ENCODE measurements at places on chromosomes 12 and 14. TPM values are rescaled to one million over a fixed set of nuclear protein-coding genes. Genes with fewer than 3 reads are reported as not detected.

DNA sequence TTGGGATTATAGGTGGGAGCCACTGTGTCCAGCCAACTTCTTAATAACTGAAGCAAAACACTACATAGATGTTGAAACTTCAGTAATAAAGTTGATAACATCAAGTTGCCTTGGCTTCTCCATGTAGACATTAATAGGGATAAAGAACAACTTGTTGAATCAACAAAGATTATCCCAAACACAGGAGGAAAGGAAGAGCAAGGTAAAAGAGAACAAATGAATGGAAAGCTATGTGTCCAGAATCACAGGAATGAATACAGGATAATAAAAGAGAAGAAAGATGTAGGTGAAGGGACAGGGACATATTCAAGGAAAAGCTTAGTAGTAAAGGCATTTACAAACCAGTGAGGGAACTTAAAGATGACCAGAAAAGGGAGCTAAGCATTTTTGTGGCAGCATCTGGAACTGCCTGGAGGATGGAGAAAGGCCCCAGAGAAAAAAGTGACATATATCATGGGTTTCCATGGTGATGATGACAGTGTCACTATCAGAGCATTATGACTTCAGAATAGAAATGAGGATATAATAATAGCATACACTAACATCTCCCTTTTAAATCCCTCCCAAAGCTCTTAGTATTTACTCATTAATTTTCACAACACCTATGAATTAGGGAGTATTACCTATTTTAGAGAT lies 24.0 kb upstream of the MDM1 start:
- H3K4me1 ChIP-seq, result peaks cover 11% of the 10 kb centered on the region
- no peaks in the 10 kb centered on the region for H3K27me3 ChIP-seq

DNA sequence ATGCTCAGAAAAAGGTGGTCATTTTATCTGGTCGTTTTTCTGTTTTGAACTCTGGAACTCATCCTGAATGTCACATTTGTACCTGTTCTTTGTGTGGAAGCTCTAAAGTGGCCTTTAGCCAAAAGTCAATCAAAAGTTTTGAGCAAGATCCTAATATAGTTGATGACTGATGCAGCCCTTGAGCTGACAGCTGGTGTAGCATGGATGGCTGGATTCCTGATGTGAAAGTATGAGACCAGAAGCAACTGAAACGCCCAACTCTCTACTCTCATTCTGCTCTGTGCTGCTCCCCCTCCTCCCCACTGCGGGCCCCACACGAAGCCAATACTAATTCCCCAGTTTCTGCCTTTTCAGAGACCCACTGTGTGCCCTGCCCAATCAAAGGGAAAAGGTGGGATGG lies 10.3 kb upstream of the MYH7 start:
- H3K36me3 ChIP-seq, result no peaks in the 10 kb centered on the region
- DNase-seq, result no peak
- no peak overlapping the region for H3K27ac ChIP-seq
- no peak overlapping the region for H3K4me3 ChIP-seq

CSRP2 gene
- total RNA-seq, result 76.4 TPM

ERG28 gene
- total RNA-seq, result 38.8 TPM

DNA sequence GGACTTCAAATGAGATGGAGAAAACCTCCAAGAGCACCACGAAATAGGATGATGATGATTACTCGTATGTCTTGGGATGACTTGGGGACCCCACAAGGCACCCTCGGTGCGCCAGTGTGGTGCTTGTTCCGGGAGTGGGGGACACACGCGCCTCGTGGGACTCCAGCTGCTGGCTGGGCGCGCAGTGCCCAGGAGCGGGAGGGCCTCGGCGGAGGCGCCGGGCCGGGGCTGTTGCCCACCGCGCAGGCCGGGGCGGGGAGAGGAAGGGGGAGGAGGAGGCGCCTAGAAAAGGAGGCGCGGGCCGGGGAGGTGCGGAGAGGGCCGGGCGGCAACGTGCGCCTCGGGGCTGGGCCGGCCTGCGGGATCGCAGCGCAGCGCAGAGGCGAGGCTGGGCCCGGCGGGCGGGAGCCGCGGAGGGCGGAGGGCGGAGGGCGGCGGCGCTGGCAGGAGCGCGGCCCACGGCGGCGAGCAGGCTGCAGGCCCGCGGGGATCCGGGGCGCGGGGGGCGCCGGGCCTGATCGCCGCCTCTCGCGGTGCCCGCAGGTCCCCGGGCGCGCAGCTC lies at the start of gene RFLNA:
Gene RFLNA, plus strand, starts transcription at position 314 of the 562 bp plus-strand sequence. CDS start 337 bp downstream, outside the sequence.
- H3K4me1 ChIP-seq, result peaks cover 30% of the 10 kb centered on the region
- peak within 1 kb of the TSS; percentile 74 for H3K4me3 ChIP-seq
- DNase-seq, result no peak
- no peaks in the 10 kb centered on the region for H3K36me3 ChIP-seq
- peaks cover 56% of the 10 kb centered on the region for H3K27me3 ChIP-seq

HSPB8 gene
- 0.58 TPM for total RNA-seq

DNA sequence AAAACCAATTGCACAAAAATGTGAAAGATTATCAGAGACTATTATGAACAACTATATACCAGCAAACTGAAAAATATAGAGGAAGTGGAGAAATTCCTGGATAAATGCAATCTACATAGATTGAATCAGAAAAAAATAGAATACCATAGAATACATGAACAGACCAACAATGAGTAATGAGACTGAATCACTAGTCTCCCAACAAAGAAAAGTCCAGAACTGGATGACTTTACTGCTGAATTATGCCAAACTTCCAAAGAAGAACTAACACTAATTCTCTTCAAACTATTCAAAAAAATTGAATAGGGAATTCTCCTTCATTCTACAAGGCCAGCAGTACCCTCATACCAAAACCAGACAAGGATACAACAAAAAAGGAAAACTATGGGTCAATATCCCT lies 60.6 kb downstream of the GUCY2C start:
- H3K27me3 ChIP-seq, result no peaks in the 10 kb centered on the region
- H3K4me1 ChIP-seq, result no peaks in the 10 kb centered on the region
- H3K4me3 ChIP-seq, result no peak overlapping the region
- H3K27ac ChIP-seq, result no peak overlapping the region

- DNase-seq, result no peak
- H3K36me3 ChIP-seq, result peaks cover 7% of the 10 kb centered on the region
- H3K27me3 ChIP-seq, result peaks cover 8% of the 10 kb centered on the region
- peak overlapping the region; percentile 96 for H3K4me3 ChIP-seq
Measured at GRCh38 chr12:76031081-76031413, 529 bp downstream of the PHLDA1 start.

NPAS3 gene
- 21.1 TPM for total RNA-seq

GRCh38 chr12:47896633-47897032 lies 8.2 kb downstream of the VDR start:
- peaks cover 48% of the 10 kb centered on the region for H3K27me3 ChIP-seq
- H3K27ac ChIP-seq, result no peak overlapping the region
- no peak overlapping the region for H3K4me3 ChIP-seq
- DNase-seq, result no peak
- H3K36me3 ChIP-seq, result no peaks in the 10 kb centered on the region
- H3K4me1 ChIP-seq, result no peaks in the 10 kb centered on the region

DNA sequence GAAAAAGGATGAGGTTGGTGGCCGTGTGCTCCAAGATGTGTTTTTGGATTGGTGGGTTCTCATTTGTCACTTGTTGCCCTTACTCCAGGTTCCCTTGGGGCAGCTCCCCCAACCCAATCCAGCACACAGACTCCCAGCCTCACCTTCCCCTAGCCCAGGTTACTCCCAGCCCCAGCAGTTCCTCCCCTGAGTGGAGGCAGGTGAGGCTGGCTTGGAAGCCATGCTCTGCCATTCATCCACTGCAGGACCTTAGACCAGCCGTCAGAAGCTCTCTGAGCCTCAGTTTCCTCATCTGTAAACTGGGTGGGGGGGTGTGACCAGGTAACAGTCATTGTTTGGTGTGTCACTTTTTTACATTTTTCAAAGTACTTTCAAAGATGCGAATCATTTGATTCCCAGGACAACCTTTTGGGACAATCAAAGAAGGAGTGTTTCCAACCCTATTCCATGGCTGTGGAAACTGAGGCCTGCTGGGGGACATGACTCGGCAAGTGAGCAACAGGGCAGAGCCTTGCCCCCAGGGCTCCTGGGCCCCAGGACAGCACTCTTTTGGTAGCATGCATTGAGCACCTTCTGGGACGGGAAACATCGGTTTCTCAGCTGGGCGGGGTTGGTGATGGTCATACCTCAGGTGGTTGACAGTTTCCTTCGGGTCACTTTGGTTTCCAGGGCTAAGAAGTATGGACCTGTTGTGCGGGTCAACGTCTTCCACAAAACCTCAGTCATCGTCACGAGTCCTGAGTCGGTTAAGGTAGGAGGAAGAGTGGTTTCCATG lies 7.2 kb downstream of the CYP46A1 start:
- peaks cover 34% of the 10 kb centered on the region for H3K27me3 ChIP-seq
- peaks cover 8% of the 10 kb centered on the region for H3K36me3 ChIP-seq
- H3K4me3 ChIP-seq, result no peak overlapping the region

DNA sequence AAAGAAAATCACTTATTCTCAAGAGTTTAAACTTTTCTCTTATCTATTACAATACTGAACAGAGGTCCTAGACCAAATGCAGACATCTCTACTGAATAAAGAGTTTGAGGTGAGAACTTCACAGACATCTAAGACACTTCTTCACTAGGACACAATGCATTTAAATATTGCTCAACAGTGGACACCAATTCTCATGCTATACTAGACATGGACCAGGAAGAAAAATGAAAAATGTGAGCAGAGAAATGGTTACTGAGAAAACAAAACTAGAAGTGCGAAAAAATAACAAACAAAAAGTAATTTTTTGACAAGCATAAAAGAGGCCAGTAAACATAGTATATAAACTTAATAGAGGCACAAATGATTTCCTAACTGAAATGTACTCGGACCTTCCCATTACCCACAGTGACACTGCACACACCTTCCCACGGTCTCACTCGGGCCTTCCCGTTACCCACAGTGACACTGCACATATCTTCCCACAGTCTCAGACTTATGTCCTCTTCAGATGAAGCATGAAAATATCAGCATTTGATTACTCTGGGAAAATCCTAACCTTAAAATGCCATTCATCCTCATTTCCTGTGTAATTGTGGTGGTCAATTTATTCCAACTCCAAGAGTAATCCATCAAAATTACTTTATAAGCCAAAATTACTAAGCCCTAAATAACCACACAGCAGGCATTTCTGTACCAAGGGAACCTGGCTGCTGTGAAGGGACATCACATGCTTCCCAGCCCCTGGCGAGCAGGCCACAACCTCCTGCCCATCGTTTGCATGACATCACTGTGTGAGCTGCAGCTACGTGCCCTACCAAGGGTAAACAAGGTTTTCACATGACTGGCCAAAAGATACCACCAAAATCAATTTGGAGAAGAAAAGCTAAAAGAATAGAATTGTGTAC lies 6.4 kb downstream of the SLC15A4 start:
- no peak overlapping the region for H3K4me3 ChIP-seq
- H3K36me3 ChIP-seq, result peaks cover 20% of the 10 kb centered on the region
- H3K4me1 ChIP-seq, result peaks cover 32% of the 10 kb centered on the region
- no peak overlapping the region for H3K27ac ChIP-seq

NPFF gene
- total RNA-seq, result not detected

DNA sequence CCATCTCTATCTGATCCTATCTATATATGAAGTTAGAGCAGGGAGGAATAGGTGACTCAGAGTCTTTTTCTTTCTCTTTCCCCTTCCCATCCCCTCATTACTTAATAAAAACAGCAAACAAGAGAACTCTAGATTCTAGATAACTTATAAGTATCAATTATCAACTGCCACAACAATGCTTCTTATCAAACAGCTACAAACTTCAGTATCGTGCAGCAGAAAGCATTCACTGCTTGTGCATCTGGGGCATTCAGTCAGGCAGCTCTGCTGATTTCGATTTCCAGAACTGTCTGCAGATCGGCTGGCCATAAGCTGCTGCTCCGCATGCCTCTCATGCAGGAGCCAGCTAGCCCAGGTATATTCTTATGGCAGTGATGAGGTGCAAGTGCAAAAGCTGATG lies 19.4 kb downstream of the A2ML1 start:
- peaks cover 3% of the 10 kb centered on the region for H3K27me3 ChIP-seq

GRCh38 chr12:86513226-86513625 lies 257.0 kb upstream of the MGAT4C start:
- H3K27ac ChIP-seq, result no peak overlapping the region

- H3K36me3 ChIP-seq, result peaks cover 28% of the 10 kb centered on the region
- no peaks in the 10 kb centered on the region for H3K27me3 ChIP-seq
- H3K4me1 ChIP-seq, result no peaks in the 10 kb centered on the region
- no peak for DNase-seq
Measured at GRCh38 chr14:91985521-91986255, 38.2 kb upstream of the FBLN5 start.

- H3K36me3 ChIP-seq, result peaks cover 10% of the 10 kb centered on the region
- no peak overlapping the region for H3K27ac ChIP-seq
- no peak for DNase-seq
- H3K4me3 ChIP-seq, result no peak overlapping the region
- H3K4me1 ChIP-seq, result peaks cover 3% of the 10 kb centered on the region
- H3K27me3 ChIP-seq, result no peaks in the 10 kb centered on the region
Measured at GRCh38 chr14:92564344-92565039, 50.9 kb downstream of the RIN3 start.

DNA sequence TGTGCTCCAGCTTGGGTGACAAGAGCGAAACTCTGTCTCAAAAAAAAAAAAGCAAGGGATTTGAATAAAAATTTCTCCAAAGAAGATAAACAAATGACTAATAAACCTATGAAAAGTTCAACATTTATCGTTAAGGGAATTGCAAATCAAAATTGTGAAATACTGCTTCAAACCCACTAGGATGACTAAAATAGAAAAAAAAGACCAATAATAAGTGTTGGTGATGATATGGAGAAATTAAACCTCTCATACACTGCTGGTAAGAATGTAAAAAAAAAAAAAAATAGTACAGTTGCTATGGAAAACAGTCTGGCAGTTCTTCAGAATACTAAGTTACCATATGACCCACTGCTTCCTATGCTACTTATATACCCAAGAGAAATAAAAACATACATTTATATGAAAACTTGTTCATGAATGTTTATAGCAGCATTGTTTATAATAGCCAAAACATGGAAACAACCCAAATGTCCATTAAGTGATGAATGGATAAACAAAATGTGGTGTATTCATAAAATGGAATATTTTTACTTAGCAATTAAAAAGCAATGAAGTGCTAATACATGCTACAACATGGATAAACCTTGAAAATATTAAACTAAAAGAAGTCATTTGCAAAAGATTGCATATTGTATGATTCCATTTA lies 39.4 kb upstream of the TMPRSS12 start:
- no peaks in the 10 kb centered on the region for H3K4me1 ChIP-seq
- no peak for DNase-seq
- H3K27ac ChIP-seq, result no peak overlapping the region
- no peak overlapping the region for H3K4me3 ChIP-seq
- H3K27me3 ChIP-seq, result no peaks in the 10 kb centered on the region
